Spleen (tissue), 13 donors: ENCODE measurements at places on chromosomes 3 and 15. TPM values are rescaled to one million over a fixed set of nuclear protein-coding genes. Genes with fewer than 3 reads are reported as not detected.

DNA sequence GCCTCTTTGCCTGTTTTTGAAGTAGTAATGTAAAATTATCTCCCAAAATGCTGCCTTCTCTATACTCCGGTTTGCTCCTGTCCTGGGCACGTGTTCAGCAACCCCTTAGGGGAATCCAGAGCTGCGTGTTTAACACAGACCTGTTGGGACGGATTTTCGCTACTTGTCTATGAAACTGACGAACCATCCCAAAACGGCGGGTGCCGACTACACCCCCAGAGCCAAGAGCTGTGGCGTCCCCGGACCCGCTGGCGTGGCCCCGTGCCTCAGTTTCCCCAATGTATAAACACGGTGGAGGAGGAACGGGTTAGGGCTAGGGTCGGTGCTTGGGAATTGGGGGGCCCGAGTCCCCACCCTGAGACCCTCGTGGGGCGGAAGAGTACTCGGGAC, 473 bp downstream of the FHIT start:
- no peak for DNase-seq

DNA sequence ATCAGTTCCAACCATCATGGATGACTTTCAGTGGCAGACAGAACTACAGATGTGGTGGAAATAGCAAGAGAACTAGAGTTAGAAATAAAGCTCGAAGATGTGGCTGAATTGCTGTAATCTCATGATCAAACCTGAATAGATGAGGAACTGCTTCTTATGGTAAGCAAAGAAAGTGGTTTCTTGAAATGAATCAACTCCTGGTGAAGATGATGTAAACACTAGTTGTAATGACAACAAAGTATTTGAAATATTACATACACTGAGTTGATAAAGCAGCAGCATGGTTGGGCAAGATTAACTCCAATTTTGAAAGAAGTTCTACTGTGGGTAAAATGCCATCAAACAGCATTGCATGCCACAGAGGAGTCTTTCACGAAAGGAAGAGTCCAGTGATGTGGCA, 131.7 kb upstream of the FAM3D start:
- no peak for DNase-seq

- no peak for DNase-seq
Measured at GRCh38 chr3:24972491-24972890, 455.6 kb upstream of the RARB start.

DNA sequence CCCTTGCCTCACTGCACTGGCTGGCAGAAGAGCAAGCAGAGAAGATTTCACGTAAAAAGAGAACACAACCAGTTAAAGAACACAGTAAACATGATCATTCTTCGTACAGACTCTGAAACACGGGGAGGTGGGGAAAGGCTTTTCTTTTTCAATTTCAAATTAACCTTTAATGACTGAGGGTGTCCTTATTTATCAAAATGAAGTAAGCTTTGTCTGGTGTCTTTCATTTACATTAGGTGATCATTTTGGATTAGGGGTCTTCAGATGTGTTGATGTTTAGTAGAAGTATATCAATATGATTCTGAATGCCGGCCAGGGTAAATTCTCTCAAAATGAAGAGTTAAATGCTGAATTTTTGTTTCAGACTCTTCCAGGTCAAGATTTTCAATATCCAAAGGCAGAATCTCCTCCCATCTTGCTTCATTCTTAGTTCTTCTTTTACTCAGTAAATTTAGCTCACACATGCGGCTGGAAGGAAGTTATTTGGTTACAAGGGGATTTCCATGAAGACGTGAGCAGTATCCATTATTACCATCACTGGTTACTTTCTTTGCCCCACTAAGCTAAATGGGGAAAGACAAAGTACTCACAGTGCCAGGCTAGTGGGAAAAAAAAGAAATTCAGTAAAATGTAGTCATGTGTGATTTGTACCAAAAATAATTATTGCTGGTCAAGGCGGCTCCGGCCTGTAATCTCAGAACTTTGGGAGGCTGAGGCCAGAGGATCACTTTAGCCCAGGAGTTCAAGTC, 272.2 kb upstream of the NR2F2 start:
- DNase-seq = no peak

GRCh38 chr3:52019352-52020080, 23.8 kb upstream of the RPL29 start:
- peak; percentile 74 for DNase-seq

DNA sequence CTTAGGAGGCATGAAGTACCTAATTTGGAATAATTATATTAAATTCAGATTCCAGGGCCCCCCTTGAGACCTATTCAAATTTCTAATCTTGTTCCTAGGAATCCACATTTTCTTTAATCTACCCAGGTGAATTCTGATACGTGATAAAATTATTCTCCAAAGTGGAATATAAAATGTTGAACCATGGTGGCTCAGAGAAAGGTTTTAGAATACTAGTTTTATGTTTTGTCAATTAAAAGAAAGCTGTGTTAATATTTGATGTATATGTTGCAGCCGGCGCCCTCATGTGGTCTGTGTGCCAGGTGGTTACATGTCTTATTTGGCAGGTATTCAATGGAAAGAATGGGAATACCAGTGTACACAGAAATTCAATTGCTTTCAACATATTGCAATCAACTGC, 321.8 kb downstream of the FEZF2 start:
- DNase-seq = no peak

GRCh38 chr15:100861511-100861991, 18.1 kb upstream of the ALDH1A3 start:
- no peak for DNase-seq

DNA sequence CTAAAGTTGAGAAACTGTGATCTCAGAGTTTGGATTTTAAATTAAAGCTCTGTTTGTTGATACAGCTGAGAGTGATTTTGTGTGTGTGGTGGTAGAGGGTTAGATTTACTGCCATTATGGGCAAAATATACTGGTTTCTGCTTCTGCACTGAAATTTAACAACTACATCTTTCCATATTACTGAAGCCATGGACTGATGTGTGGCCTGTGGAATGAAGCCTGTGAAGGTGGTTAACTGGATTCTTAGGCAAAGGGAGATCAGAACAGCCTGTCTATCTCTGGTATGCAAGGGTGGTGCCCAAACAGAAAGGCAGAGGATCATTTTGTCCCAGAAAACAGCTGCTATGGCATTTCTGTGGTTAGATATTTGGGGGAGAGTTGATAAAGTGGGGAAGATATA, 297.3 kb upstream of the THBS1 start:
- no peak for DNase-seq

DNA sequence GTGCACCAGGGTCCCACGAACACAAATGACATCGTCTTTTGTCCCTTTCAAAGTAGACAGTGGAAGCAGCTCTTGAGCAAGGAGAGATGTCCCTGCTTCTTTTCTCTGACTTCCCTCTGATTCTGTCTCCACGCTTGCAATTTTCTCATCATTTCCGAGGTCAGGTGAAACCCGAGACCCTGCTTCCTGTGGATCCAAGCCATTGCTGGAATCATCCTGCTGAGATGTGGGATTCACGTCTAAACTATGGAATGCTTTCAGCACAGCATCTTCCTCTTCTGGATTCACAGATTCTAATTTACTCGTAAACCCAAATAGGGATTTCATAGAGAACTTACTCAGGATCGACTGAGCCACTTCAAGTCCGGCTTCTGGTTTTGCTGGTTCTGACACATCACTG, 127.1 kb downstream of the FMN1 start:
- DNase-seq = no peak

GRCh38 chr3:8558645-8559044, 57.0 kb downstream of the LMCD1 start:
- DNase-seq = no peak

GRCh38 chr3:60877188-60877587, 374.1 kb downstream of the FHIT start:
- no peak for DNase-seq

DNA sequence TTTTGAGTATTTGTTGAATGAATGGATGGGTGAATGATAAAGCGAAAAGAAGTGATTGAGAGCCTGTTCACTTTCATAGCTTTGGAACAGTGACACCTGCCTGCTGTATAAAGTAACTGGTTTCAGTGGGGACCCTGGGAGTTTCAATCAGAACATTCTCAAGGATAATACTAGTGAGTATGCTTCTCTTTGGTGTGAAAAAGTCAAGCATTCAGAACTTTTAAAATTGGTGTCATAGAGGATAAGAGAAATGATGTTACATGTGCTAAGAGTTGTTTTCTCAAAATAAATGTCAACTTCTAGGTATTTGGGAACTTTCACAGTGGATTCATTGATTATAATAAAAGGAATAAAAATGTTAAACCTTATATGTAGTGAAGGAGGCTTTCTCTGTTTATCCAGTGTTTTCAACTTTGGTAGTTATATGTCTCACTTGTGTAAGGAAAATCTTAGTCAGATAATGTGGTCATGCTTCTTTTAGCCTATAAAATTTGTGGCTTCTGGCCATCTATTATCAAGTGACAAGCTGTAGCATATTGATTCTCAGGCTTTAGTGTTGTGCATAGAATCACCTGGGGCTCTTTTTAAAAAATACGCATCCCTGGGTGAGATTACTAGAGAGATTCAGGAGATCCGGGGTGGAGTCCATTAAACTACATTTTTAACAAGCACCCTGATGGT, 11.9 kb downstream of the LRCH3 start:
- DNase-seq = no peak

Gene POLR2H
- total RNA-seq = 42.5 TPM

Gene LRRN1
- total RNA-seq = 4.1 TPM

Gene CSTA
- total RNA-seq = 18.9 TPM

Gene LRRC15
- 0.60 TPM for total RNA-seq
